ENCODE measurements at places on chromosomes 11 and 22.
A peak's percentile ranks its signal among the peaks of the same experiment; 100 is the strongest.

DNA sequence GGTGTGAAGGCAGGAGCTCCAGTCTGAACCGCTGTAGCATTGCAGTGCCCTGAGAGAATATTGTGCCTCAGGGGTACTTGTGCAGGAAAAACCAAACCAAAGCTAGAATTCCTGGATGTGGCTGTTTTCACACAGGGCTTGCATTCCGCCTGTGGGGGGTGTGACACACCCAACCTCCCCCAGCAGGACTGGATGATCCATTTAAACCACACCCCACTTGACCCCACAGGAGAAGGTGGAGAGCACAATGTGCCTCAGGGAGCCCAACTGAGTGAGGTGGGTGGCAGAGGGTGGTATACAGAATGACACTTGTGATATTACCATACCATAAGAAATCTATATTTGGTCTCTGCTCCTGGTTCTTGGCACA, 66.9 kb upstream of the SLC22A12 start:
- no peaks in the 10 kb centered on the region for H3K27me3 ChIP-seq
- H3K27ac ChIP-seq = no peak overlapping the region
- no peak for DNase-seq
- H3K4me1 ChIP-seq = no peaks in the 10 kb centered on the region

DNA sequence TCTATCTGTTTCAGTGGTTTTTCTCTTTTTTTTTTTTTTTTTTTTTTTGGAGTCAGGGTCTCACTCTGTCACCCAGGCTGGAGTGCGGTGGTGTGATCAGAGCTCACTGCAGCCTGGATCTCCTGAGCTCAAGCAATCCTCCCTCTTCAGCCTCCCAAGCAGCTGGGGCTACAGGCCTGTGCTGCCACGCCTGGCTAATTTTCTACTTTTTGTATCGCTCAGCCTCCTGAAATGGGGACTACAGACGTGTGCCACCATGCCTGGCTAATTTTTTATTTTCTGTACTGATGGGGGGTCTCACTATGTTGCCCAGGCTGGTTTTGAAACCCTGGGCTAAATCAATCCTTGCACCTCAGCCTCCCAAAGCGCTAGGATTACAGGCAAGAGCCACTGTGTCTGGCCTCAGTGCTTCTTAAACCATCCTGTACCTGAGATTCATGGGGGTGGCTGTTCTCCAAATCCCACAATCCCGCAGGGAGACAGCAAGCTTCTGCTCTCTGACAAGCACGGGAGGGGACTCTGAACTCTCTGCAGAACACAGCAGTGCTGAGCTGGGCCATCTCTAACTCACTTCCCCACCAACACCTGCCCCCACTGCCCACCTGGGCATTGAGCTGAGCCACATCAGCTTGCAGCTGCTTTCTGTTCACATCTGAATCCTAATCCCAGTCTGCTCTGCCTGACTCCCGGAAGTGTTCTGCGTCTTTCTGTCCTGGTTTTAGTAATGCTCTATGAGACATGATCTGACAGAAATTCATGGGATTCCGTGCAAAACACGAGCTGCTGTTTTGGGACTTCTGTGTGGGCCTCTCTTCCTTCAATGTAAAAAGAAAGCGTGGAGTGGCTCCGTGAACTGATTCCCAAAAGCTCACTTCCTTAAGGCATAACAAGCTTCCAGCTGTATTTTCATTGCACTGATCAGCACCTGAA, 400.0 kb downstream of the LARGE1 start:
- no peaks in the 10 kb centered on the region for H3K27me3 ChIP-seq
- no peaks in the 10 kb centered on the region for H3K36me3 ChIP-seq
- no peak overlapping the region for H3K27ac ChIP-seq
- DNase-seq = no peak
- peaks cover 4% of the 10 kb centered on the region for H3K4me1 ChIP-seq
- H3K4me3 ChIP-seq = no peak overlapping the region

DNA sequence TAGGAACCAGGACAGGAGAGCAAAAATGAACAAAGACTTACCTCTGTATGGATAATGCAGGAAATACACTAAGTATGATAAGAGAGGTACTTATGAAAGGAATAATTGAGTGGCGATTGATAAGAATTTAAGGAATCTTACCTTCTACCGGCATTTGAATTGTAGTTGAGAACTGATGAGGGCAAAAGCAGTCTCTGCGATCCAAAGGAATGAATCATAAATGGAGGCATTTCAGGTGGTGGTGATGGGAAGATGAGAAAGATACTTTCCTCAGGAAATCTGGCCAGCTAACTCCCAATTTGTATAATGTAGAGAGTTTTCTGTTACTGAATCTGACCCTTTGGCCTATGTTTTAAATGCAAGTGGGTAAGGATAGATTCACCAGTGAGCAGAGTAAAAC, 71.9 kb upstream of the C11orf87 start:
- H3K4me1 ChIP-seq = no peaks in the 10 kb centered on the region
- no peaks in the 10 kb centered on the region for H3K27me3 ChIP-seq
- no peaks in the 10 kb centered on the region for H3K36me3 ChIP-seq
- no peak for DNase-seq

DNA sequence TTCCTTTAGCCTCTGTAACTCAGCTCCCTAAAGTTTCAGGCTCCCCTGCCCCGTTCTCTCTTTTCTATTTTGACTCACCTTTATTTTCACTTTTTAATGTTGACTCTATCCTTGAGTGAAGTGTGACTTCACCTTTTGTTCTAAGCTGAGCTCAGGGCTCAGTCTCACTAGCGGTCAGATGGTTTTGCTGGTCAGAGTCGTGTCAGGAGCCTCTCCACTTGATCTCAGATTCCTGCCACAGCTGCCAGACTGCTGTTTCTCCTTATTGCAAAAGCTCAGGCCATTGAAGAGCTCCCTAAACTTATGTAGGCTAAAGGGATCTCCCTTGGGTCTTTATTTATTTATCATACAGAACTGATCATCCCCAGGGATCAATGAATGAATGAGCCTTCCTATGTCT, 13.7 kb upstream of the POU2AF2 start:
- H3K27ac ChIP-seq = no peak overlapping the region
- no peaks in the 10 kb centered on the region for H3K27me3 ChIP-seq
- no peaks in the 10 kb centered on the region for H3K36me3 ChIP-seq

DNA sequence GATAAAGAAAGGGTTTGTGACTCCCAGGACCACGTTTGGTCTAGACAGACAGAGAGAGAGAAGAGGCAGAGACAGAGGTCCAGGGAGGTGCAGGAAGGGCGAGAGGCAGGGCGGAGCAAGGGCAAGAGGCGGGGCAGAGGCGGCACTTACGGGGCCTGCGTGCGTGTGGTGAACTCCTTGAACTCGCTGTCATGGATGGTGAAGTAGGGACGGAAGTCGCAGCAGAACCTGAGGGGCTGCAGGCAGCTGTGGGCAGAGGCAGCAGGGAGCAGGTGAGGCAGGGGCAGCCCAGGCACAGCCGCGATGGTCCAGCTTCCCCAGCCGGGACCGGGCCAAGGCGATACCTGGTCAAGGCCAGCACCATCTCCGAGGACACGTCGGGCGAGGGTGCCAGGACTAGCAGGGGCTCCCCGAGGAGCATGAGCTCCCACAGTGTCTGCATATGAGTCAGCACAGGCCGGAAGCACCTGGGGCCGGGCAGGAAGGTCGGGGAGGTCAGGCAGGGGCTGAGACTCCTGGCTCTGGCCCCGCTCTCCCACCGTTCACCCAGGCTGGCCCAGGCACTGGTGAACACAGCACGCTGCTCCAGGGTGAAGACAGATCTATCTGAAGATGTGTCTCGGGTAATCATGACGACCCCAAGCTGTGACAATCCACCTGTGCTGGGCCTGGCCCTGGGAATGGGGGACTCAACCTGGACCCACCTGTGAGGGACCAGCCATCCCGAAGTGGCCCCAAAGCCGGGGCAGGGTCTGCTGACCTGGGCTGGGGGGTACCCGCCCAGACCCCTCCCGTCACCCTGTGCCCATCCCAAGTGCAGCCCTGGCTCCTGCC, 7.2 kb upstream of the PLXNB2 start:
- no peak overlapping the region for H3K4me3 ChIP-seq
- H3K27ac ChIP-seq = no peak overlapping the region
- peaks cover 4% of the 10 kb centered on the region for H3K36me3 ChIP-seq
- no peaks in the 10 kb centered on the region for H3K27me3 ChIP-seq

GRCh38 chr11:103358251-103358650, 249.0 kb downstream of the DYNC2H1 start:
- H3K27me3 ChIP-seq = no peaks in the 10 kb centered on the region
- DNase-seq = no peak
- no peak overlapping the region for H3K27ac ChIP-seq
- H3K4me3 ChIP-seq = no peak overlapping the region

DNA sequence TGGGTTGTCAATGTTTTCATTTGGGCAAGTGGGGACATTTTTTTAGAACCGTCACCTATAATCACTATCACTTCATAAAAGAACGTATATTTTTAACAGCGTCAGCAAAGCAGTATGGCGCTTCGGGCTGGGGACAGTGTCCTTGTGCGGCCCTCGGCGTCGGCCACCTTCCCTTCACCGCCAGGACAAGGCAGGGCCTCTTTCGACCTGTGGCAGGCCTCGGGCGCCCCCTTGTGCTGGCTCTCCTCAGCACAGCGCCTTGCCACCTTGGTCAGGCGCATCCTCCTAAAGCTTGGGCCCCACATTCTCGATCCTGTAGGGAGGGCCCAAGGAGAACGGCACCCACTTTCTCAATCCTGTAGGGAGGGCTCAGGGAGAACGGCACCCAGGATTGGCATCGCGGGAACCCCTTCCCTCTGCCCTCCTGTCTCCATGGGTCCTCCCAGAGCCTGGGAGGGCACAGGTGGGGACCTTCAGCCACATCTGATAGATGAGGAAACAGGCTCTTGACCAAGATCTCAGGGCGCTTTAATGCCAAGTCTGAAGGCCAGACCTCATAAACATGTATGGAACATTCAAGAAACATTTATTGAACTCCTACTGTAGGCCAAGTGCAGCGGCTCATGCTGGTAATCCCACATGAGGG, 11.5 kb upstream of the FADD start:
- no peak overlapping the region for H3K4me3 ChIP-seq
- DNase-seq = peak; percentile 70
- H3K27me3 ChIP-seq = peaks cover 7% of the 10 kb centered on the region
- no peak overlapping the region for H3K27ac ChIP-seq
- H3K4me1 ChIP-seq = no peaks in the 10 kb centered on the region

- H3K27ac ChIP-seq = peak overlapping the region; percentile 46
- H3K4me3 ChIP-seq = no peak overlapping the region
- no peaks in the 10 kb centered on the region for H3K4me1 ChIP-seq
- no peaks in the 10 kb centered on the region for H3K27me3 ChIP-seq
- DNase-seq = no peak
Observed at GRCh38 chr11:44593251-44593650, 27.8 kb downstream of the CD82 start.

GRCh38 chr11:44782478-44782877, 55.7 kb downstream of the TSPAN18 start:
- no peak for DNase-seq
- no peaks in the 10 kb centered on the region for H3K27me3 ChIP-seq
- H3K27ac ChIP-seq = no peak overlapping the region
- peaks cover 7% of the 10 kb centered on the region for H3K36me3 ChIP-seq
- H3K4me3 ChIP-seq = no peak overlapping the region

- DNase-seq = no peak
- H3K4me1 ChIP-seq = peaks cover 19% of the 10 kb centered on the region
- H3K27me3 ChIP-seq = no peaks in the 10 kb centered on the region
Observed at GRCh38 chr11:100823360-100823759, 136.3 kb downstream of the ARHGAP42 start.

GRCh38 chr11:18466402-18466801, 10.7 kb downstream of the LDHAL6A start:
- no peak for DNase-seq
- H3K4me1 ChIP-seq = no peaks in the 10 kb centered on the region
- no peaks in the 10 kb centered on the region for H3K27me3 ChIP-seq
- no peaks in the 10 kb centered on the region for H3K36me3 ChIP-seq
- no peak overlapping the region for H3K4me3 ChIP-seq
- no peak overlapping the region for H3K27ac ChIP-seq
